ENCODE measurements at places on chromosomes 4 and X.
A peak's percentile ranks its signal among the peaks of the same experiment; 100 is the strongest.

- DNase-seq, result no peak
These were observed 166.6 kb upstream of the RAPGEF2 start for GRCh38 chr4:158936238-158936637.

DNA sequence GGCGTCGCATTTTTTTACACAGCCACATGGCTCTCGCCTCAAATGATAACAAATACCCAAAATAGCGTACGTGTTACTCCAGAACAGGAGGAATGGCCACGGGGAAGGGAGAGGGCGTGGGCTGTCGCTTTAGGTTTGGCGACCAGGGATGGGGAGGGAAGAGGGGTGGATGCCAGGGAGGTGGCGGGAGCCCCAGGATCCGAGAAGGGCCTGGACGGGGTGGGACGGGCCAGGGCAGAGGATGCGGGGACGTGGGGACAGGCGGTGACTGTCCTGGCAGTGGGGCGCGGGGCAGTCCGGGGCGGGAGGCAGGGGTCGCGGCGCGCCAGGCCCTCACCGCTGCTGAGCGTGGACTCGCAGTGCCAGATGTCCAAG lies 631 bp downstream of the TMEM47 start:
- DNase-seq, result no peak

- DNase-seq, result no peak
These were observed 9.4 kb downstream of the NPY5R start for GRCh38 chr4:163353054-163353453.

DNA sequence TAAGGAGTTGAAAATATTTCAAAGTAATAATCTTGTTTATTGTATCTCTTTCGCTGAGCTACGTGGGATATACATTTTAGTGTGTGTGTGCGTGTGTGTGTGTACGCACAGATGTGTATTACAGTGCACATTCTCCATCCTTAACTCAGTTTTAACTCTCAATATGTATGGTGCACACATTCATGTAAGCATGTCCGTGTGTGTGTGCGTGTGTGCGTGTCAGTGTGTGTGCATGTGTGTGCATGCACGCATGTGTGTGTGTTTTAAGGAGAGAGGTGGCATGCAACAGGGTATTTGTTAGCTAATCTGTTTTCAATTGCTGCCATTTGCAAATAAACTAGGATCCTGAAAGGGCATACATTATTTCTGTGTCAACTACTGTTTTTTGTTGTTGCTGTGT lies 264.9 kb upstream of the CXorf51A start:
- DNase-seq, result no peak

- no peak for DNase-seq
These were observed 23.2 kb upstream of the GAB1 start for GRCh38 chr4:143313521-143313920.

DNA sequence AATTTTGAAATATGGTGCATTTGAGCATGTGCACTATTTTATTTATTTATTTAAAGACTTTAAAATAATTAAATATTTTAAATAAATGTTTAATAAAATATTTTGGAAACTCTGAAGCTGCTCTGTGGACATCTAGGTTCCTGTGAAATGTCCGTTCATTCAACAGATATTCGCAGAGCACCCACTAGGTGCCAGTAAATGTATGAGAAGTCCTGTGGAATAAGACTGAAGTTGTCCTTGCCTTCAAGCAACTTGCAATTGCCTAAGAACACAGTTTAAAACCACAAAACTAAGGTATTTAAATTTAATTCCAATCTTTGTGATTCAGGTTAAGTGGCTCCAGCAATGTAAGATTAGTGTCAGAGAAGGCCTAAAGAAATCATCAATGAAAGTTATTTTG lies 306.7 kb downstream of the GBA3 start:
- no peak for DNase-seq

DNA sequence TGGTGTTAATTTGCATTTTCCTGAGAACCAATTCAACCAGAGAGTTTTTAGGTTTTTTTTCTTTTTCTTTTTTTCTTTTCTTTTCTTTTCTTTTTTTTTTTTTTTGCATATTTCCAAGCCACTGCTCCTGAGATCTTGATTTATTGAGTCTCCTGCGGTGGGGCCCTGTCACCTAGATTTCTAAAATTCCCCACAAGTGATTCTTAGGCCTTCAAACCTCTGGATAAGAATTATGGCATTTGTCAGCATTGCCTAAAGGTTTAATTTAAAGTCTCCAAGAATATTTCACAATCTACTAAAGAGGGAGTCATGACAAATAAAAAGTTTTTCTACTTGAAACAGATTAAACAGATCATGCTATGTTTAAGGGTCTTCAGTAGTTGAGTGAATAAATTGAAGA lies 84.9 kb downstream of the GAB1 start:
- no peak for DNase-seq

DNA sequence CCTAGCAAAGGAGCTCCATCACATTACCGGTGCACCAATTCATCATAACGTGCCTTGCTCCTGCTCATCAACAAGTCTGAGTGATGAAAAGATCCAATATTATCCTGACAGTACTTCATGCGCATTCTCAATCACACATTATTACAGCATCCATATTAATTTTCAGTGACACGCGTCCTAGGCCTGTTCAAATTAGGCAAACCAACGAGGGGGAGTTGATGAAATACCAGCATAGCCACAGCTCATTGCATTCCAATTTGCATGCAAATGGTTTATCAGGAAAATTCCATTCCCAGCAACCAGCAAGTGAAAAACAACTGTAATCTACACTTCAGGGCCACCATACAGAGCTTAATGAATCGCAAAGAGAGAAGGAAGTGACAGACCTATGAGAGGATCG lies 236.9 kb downstream of the DCLK2 start:
- DNase-seq, result no peak

GRCh38 chrX:48902776-48903175 lies 5.0 kb downstream of the PQBP1 start:
- no peak for DNase-seq

DNA sequence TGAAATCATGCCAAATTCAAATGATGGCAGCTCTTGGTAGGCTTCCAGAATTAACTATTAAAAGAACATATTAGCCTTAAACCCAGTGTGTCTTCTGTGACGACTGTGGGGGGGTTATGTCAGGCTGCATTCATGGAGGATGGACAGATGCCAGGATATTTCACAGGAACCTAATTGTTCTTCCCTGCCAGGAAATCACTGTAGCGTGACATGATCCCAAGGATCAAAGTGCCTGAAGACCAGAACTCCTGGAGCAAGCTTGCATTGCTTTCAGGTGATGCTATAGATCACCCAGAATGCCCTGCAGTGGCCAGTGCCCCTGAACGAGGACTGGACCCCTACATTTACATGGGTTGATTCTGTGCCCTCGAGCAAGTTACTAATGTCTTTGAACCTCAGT lies 1093.0 kb upstream of the TENM3 start:
- no peak for DNase-seq

DNA sequence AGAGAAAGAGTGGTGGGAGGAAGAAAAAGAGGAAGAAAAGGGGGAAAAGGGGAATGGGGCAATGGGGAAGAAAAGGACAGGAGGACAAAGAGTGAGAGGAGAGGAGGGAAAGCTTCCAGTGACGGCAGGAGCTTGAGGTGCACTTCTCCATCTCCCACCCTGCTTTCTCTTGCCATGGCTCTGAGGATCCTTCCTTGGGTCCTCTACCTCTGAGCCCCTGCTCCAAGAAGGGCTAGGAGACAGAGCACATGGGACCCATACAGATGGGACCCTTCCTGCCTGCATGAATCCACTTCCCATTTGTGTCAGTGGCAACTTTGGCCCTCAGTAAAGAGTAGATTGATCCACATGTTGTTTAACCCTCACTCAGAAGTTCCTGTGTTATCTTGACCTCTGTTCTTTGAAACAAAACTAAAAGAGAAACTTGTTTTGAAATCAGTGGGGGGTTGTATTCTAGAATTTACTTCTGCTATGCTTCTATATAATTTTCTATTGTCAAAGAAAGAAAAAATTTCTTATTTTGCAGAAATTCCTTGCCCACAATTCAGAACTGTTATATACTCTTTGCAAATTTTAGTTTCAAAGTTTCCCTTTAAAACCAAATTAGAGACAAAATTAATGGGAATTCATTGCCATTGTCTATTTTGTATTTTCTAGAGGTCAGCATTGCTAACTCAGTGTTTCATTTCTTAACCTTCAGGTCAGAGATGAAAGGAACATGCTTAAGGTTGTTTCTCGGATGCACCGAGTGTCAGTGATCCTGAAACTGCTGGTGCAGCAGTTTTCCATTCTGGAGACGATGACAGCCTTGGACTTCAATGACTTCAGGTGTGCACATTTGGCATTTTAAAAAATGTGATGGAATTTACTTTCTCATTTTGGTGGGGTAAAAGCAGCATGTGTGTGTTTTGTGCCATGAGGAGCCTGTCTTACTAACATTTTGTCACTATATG lies 5.0 kb downstream of the TDO2 start:
- DNase-seq, result no peak

DNA sequence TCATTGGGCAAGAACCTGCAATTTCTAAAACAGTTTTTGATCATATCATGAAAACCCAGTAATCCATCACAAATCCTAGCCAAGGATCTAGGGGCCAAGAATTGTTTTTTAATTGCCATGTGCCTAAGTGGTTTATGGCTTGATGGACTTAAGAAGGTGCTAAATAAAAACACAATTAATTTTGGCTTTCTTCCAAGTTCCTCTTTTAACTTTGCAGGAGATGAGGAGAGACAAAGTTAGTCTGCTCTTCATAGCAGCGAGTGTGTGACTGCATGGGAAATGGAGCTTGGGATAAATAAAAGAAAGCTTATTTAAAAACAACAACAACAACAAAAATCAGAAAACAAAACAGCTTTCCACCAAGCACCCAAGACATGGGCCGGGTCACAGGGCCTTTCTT lies 41.4 kb downstream of the ARHGEF9 start:
- DNase-seq, result no peak

GRCh38 chrX:149938881-149939654 lies 777 bp upstream of the EOLA2 start:
- DNase-seq, result peak; percentile 82

GRCh38 chrX:39019056-39019455 lies 217.8 kb downstream of the MID1IP1 start:
- no peak for DNase-seq

DNA sequence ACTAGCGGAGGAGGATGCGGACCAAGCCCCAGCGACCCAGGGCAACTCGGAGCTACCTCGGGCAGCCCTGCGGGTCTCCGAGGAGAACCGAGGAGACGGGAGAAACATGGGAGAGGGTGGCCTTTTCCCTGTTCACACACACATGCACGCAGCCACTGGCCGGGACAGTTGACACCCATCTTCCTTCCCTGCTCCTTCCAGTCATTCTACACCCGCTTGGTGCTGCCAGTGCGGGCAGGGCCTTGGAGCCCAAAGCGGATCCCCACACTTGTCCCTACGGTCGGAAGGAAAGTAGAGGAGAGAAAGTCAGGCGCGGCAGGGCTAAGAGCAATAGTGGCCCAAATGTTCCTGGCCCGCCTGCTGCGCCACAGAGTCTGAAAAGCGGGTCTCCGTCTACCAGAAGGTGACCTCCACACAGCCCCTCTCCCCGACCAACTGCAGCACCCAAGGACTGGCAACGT lies 1.1 kb upstream of the PPP3CA start:
- no peak for DNase-seq

- no peak for DNase-seq
These were observed 34.2 kb upstream of the FAT1 start for GRCh38 chr4:186757696-186758355.

DNA sequence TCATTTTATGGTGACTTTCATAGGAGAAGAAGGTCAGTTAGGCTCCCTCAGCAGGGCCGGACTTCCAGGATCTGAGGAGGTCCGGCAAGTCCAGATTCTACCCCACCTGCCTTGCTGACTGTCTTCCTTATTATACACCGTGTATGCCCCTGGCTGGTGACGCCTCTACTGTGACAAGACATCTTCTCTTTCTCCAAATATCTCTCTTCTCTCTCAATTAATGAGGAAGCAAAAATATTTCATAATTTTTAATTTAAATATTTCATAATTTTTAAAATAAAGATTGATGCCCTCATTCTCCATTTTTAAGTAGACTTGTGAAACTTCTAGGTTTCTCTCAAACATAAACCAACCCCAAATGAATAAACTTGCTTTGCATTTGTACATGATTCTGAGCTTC lies 202.5 kb downstream of the NSUN7 start:
- no peak for DNase-seq

DNA sequence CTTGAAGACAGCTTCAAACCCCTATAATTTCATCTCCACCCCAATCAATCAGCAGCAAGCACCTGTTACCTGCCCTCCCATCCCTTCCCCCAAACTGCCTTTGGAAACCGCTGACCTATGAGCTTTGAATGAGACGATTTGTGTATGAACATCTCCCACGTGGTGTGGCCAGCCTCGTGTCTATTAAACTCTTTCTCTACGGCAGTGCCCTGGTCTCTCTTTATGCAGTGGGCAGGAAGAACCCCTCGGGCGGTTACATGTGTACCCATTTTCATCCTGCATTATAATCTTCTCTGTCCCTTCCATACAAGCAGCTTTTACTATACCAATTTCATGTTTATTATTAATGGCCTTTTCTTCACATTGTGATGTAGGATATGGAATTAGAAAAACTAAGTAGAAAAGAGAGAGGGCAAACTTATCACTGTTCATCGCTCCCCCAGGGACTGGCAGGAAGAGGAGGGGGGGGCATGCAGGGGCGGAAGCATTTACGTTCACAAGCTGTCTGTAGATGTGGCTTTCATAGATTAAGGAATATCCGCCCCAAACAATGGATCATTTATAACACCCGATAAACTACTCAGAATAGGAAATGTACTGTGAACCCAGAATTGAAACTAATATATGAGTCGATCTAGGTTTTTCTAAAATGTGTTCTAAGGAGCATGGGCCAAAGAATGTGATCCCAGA lies 95.5 kb upstream of the ZNF518B start:
- no peak for DNase-seq

- DNase-seq, result no peak
These were observed 31.3 kb upstream of the NXF3 start for GRCh38 chrX:103124284-103124683.

DNA sequence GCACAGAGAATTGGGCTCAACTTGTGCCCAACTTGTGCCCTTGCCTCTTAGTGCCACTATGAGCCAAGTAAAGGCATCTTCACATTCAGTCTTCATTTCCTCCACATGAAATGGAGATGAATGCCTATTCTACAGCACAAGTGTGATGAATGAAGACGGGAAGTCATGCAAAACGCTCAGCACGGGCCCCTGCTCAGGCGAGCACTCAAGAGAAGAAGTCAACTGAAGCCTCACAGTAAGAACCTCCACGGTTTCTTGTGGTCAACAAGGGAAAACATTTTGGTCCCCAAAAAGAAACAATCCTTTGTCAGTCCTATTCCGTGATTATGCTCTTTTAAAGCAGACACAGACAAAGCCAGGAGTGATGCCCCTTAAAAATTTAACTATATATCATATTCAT lies 87.0 kb downstream of the IRF2 start:
- DNase-seq, result no peak

- no peak for DNase-seq
These were observed 97.4 kb upstream of the S100G start for GRCh38 chrX:16552546-16552945.

GRCh38 chrX:9955506-9955905 lies 11.7 kb upstream of the CLDN34 start:
- DNase-seq, result no peak

DNA sequence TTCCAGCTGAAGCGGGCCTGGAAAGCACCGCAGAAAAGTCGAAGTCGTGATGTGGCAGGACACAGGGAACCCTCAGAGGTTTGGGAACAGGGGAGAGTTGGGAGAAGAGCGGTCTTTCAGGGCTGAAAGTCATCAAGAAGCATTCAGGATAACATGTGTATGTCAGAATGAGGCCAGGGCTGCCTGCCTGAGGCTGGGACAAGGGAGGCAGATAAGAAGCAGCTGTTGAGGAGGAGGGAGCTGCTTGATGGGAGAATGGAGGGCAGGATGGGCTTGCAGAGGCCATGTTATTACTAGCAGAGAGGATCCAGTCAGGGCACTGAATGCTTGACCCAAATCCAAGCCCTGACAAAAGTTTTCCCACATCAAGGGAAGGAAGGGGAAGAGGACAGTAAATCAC lies 132.0 kb downstream of the ATG4A start:
- DNase-seq, result no peak
